ENCODE measurements at places on chromosomes 5 and 9. TPM values are rescaled to one million over a fixed set of nuclear protein-coding genes. Genes with fewer than 3 reads are reported as not detected.

Gene SPATA31D1
- total RNA-seq = not detected

Gene SERF1B
- total RNA-seq = 13.3 TPM

Gene FRMD3
- total RNA-seq = 0.13 TPM

Gene CDKN2B-AS1
- 1.6 TPM for total RNA-seq

Gene BARX1
- not detected for total RNA-seq

Gene GABBR2
- total RNA-seq = 7.4 TPM

Gene ADGRV1
- 0.32 TPM for total RNA-seq
